ENCODE measurements at places on chromosomes 2 and 18.

DNA sequence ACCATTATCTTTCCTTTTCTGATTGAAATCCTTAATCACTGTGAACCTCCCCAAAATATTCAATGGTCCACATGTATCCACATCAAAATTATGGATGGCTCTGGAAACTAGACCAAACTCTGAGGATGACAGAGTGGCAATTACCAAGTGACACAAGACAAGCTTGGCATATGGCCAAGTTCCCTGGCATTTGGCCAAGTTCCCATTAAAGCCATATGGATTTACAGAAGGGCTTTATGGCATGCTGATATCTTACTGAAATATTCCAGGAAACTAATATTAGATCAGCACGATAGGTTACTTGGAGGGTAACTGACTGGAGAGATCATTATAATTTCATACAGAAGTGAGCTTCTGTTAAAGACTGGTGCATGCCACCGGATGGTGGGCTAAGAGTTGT is 21.9 kb upstream of the CERS6 start:
- DNase-seq = peak; percentile 72

GRCh38 chr2:233400341-233400740 is 46.0 kb downstream of the DGKD start:
- DNase-seq = no peak

DNA sequence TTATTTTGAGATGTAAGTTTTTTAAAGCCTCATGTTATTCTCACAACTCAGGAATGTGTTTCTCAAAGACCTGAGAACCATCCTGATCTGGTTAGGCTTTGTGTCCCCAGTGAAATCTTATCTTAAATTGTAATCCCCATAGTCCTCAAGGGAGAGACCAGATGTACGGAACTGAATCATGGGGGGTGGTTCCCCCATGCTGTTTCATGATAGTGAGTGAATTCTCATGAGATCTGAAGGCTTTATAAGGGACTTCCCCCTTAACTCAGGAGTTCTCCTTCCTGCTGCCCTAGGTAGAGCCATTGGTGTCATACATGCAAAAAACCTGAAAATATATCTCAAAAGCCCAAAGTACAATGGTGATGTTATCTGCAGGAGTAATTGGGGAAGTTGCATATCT is 836.7 kb downstream of the CBLN2 start:
- DNase-seq = no peak

DNA sequence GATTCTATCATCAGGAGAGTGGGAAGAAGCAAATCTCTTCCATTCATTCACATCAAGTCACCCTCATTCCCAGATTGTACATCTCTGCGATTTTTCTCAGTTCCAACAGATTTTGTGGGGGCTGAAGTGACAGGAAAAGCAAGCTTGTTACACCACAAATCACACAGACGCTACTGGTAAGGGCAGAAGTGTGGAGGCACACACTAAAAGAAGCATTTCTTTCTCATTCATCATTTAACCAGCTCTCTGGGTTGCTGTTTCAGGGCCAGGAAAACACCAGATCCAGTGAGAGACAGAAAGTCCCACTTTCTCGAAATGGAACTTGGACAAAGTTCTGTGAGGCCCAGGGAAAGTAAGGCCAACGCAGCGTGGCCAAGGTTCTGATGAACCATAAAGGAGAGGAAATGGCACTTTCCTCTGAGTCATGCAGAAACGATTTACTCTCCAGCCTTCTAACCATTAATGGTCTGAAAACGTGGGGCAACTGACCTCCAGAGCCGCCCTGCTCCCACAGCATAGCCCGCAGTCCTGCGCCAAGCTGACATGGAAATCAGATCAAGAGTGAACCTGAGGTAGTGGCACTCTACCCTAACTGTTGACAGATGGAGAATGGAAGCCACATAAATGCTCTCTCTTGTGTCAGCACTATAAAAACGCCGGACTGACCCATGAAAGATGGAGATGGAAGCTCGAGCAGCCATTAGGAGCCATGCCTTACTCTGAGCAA is 191.0 kb downstream of the C1D start:
- DNase-seq = no peak

- DNase-seq = no peak
Measured at GRCh38 chr2:236720974-236721540, 151.4 kb downstream of the ACKR3 start.

GRCh38 chr2:152420936-152421335 is 86.0 kb downstream of the FMNL2 start:
- DNase-seq = no peak

DNA sequence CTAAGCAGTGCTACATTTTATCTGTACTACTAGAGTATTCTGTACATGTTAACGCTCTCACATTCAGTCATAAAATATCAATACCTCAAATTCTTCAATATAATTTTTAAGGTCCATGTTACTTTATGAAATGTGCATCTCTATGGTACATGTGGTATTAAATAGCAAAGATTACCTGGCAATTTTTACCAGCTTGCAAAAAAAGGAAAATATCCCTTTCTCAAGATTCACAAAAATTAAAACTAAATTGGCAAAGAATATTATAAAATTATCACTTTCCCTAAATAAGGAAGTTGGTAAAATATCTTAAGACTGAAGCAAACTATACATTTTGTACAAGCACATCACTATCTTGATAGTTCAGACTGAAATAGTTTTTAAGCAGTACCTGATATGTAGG is 115.0 kb upstream of the RNU4ATAC start:
- no peak for DNase-seq

- no peak for DNase-seq
Measured at GRCh38 chr18:48818329-48819254, 132.2 kb downstream of the SMAD7 start.

GRCh38 chr2:236001854-236002253 is 166.3 kb downstream of the GBX2 start:
- no peak for DNase-seq

DNA sequence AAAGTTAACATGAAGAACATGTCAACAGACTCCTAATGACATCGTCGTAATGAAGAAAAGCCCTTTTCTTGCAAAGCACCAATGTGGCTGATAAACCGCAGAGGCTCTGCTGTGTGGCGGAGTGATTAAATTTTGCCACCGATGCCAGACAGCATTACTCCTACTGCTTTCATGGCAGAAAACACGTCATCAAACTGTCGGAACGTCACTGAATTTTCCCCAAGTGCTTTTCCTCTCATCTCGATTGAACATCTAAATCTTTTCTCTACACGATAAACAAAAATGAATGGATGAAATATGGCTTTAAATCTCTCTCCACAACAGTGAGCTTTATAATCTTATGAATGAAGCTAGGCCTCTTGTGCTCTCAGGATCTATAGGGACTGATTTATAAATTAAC is 159.8 kb upstream of the REG3G start:
- no peak for DNase-seq

DNA sequence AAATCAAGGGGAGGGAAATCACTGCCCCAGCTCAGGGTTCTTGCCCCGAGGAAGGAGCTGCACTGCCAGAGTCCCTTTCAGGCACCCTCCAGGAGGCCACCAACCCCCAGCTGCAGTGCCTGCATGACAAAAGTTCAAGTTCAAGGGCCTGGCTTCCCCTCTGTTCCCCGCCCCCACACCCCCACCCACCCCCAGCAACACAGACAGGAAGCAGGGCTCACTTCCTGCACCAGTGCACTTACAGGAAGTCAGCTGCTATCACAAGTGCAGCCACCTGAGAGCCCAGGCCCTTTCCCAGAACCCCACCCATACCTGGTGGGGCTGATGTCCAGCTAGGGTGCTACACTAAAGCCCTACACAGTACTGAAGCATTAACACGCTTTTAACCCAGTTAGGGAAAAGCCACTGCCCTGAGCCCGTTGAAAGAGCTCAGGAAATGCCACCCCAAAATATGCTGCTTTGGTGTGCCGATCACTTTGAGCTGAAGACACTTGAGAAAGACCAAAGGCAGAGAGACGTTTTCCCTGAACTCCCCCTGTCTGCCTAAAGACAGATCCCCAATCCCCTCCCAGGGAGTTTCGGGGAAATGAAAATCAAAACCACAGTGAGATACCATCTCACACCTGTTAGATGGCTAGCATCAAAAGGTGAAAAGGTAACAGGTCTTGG is 109.9 kb upstream of the CAB39 start:
- no peak for DNase-seq

DNA sequence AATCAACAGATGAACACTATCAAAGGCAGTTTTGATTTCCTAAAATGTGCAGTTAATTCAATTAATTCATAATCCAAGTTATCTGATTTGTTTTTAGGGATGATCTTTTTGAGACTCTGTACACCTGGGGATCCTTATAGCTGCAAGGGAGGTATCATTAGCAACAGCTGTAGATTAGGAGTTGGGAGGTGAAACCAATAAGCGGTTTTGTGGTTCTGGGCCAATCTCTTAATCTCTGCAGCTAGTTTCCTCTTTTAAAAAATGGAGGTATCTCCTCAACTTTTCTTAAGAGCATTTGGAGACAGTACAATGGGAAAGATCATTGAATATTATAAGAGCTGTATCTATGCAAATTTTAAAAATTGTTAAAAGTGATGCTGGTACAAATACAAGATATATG is 126.0 kb downstream of the MC4R start:
- no peak for DNase-seq
